ENCODE measurements at places on chromosomes 12 and 14. TPM values are rescaled to one million over a fixed set of nuclear protein-coding genes. Genes with fewer than 3 reads are reported as not detected.

MON2 gene
- total RNA-seq: 9.9 TPM

ING4 gene
- total RNA-seq: 12.8 TPM

RFLNA gene
- 26.7 TPM for total RNA-seq

TAS2R8 gene
- not detected for total RNA-seq

CLEC4E gene
- not detected for total RNA-seq

TCP11L2 gene
- 11.3 TPM for total RNA-seq

APPL2 gene
- total RNA-seq: 45.5 TPM

MFAP5 gene
- 24.0 TPM for total RNA-seq

CBX5 gene
- total RNA-seq: 25.7 TPM

ZFHX2 gene
- total RNA-seq: not detected

LRRK2 gene
- 0.39 TPM for total RNA-seq

OR4E1 gene
- not detected for total RNA-seq

IGFBP6 gene
- total RNA-seq: 128 TPM

GPX2 gene
- 1.7 TPM for total RNA-seq

Measured in hair follicular keratinocyte (primary cell).